Breast epithelium (tissue), 4 donors: ENCODE measurements at places on chromosomes 1 and 21. TPM values are rescaled to one million over a fixed set of nuclear protein-coding genes. Genes with fewer than 3 reads are reported as not detected.
A peak's percentile ranks its signal among the peaks of the same experiment; 100 is the strongest.

DNA sequence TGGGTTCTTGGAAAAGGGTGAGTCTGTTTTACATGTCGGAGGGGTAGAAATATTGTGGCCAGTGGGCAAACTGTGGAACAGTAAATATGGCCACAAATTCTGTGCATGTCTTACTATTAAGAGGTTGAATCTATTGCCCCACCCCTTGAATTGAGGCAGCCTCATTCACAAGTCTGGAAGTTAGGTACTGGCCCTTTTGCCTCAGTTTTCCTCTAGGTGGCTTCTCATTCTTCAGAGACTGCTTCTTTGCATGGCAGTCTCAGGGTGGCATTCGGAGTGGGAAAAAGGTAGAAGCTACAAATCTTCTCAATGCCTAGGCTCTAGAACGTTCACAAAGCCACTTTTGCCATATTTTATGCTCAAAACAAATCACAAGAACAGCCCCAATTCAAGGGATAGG, 57.2 kb downstream of the SLC9C2 start:
- no peaks in the 10 kb centered on the region for H3K27me3 ChIP-seq
- no peak overlapping the region for H3K4me3 ChIP-seq
- no peaks in the 10 kb centered on the region for H3K36me3 ChIP-seq
- no peaks in the 10 kb centered on the region for H3K4me1 ChIP-seq
- no peak overlapping the region for H3K27ac ChIP-seq

DNA sequence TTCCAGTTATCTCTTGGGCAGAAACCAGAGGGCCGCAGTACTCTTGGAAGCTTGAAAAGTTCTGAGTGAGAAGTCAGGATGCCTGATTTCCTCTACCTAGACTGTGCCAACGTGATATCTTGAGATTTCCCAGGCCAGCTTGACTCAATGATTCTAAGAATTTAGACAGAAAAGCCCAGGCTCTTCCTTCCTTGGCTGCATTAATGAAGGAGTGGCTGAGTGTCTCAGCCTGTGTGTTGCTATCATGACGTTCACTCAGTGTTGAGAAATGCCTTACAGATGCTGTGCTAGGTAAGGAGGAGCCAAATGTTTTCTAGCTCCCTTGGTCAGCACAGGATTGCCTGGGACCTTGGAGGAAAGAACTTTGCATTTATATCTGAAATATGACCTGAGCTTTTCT, 454.1 kb upstream of the USP24 start:
- H3K27ac ChIP-seq: peak overlapping the region; percentile 33
- no peak overlapping the region for H3K4me3 ChIP-seq
- DNase-seq: no peak
- no peaks in the 10 kb centered on the region for H3K27me3 ChIP-seq
- H3K4me1 ChIP-seq: no peaks in the 10 kb centered on the region

The C1orf52 gene
- 21.6 TPM for total RNA-seq

The SPRR5 gene
- total RNA-seq: not detected

- DNase-seq: no peak
- no peak overlapping the region for H3K27ac ChIP-seq
- H3K36me3 ChIP-seq: no peaks in the 10 kb centered on the region
These were observed 23.3 kb upstream of the SRSF10 start for GRCh38 chr1:24003331-24003972.

GRCh38 chr1:51924455-51924854, 45.9 kb upstream of the NRDC start:
- H3K27me3 ChIP-seq: no peaks in the 10 kb centered on the region
- H3K4me1 ChIP-seq: no peaks in the 10 kb centered on the region
- H3K36me3 ChIP-seq: no peaks in the 10 kb centered on the region
- no peak overlapping the region for H3K4me3 ChIP-seq
- no peak for DNase-seq
